Heart right ventricle (tissue), 16 donors: ENCODE measurements at places on chromosomes 16 and 17. TPM values are rescaled to one million over a fixed set of nuclear protein-coding genes. Genes with fewer than 3 reads are reported as not detected.

GRCh38 chr17:47879028-47879585, 16.9 kb upstream of the SP2 start:
- H3K4me3 ChIP-seq = no peak overlapping the region
- no peaks in the 10 kb centered on the region for H3K36me3 ChIP-seq
- no peak overlapping the region for H3K27ac ChIP-seq
- no peak for DNase-seq
- H3K27me3 ChIP-seq = peaks cover 21% of the 10 kb centered on the region
- H3K4me1 ChIP-seq = no peaks in the 10 kb centered on the region

DNA sequence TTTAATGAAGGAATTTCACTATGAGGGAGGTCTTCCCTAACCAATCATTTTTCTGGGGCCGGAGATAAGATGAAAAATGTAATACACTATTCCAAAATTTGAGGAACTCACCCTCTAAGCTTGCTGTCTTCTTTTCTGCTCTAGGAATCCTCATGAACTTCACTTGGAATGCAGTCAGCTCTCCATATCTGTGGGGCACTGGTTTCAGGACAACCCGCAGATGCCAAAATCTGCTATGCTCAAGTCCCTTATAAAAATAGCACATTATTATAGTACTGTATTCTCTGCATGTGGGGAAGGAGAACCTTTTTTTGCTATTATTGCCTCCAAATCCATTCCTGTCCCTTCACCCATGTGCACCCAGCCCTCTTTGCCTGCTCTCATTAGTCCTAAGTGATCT, 146.0 kb downstream of the ABCA8 start:
- peaks cover 7% of the 10 kb centered on the region for H3K4me1 ChIP-seq
- no peak for DNase-seq
- no peak overlapping the region for H3K4me3 ChIP-seq
- H3K36me3 ChIP-seq = no peaks in the 10 kb centered on the region

DNA sequence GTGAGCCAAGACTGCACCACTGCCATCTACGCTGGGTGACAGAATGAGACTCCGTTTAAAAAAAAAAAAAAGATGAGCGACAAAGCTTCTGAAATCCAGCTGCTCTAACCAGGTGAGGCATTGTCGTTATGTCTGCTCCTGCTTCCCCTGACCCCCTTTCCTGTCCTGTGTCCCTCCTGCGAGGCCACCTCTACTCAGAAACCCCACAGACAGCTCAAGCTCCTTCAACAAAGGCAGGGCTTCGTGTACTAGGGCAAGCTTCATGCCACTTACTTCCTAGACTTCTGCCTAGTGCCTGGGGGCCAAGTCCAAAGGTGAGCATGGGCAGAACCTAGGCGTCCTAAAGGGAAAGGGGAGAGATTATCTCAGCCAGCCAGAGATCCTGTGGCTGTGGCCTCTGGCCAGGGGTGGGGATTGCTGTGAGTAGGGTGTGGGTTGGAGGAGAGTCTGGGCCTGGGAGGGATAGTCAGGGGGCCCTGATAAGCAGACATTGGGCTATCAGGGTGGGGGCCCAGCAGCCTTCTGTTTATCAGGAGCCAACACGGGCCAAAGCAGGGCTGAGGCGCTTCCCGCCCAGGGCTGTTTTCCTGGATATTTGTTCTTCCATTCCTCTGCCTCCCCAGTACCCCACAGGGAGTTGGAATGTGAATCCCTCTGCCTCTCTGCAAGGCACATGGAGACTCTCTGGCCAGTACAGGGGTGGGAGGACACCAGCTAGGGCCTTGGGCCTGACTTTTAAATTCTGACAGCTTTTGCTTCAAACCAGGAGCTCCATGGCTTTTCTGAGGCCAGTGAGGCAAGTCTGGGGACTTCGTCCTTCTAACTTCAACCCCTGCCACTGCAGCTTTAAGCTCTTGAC, 10.4 kb downstream of the ERAL1 start:
- H3K4me1 ChIP-seq = no peaks in the 10 kb centered on the region
- peaks cover 6% of the 10 kb centered on the region for H3K36me3 ChIP-seq
- H3K27ac ChIP-seq = no peak overlapping the region
- no peak overlapping the region for H3K4me3 ChIP-seq
- no peaks in the 10 kb centered on the region for H3K27me3 ChIP-seq
- no peak for DNase-seq

GRCh38 chr17:41681776-41682175, 6.9 kb upstream of the EIF1 start:
- peaks cover 10% of the 10 kb centered on the region for H3K4me1 ChIP-seq
- H3K27ac ChIP-seq = no peak overlapping the region
- no peak overlapping the region for H3K4me3 ChIP-seq
- no peaks in the 10 kb centered on the region for H3K27me3 ChIP-seq

The TMC6 gene
- total RNA-seq = 72.7 TPM

DNA sequence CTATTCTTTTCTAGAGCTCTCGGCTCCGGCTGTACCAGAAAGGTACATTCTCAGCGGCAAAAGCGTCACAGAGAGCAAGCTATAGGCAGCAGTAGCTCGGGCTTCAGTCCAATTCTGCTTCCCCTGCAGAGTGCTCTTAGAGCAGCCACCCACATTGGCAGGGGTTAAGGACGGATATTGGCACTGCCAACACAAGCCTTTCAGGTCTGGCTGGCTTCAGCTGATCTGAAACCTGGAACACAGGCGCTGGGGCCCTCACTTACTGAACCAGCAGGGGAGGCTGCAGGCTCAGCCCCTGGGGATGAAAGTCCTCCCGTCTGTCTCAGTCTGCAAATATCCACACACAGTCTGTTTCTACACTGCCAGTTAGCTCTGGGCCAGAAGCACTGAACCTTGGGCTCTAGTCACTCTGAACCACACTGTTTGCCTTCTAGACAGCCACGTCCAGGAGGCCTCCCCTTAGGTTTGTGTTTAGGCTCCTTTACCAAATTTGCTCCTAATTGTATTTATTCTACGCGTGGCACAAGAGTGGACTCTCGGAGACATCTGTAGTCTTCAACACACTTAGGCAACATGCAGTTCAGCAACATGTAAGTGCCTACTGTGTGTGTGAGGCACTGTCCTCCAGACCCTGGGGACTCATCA, 40.1 kb downstream of the HIC1 start:
- peaks cover 12% of the 10 kb centered on the region for H3K36me3 ChIP-seq
- DNase-seq = peak; percentile 70
- peak overlapping the region; percentile 35 for H3K27ac ChIP-seq
- no peaks in the 10 kb centered on the region for H3K27me3 ChIP-seq

The HELZ gene
- 27.4 TPM for total RNA-seq

The C16orf74 gene
- 1.2 TPM for total RNA-seq

The TP53TG3D gene
- total RNA-seq = 0.47 TPM

GRCh38 chr16:10752843-10753523, 9.3 kb downstream of the NUBP1 start:
- DNase-seq = peak; percentile 67
- no peak overlapping the region for H3K27ac ChIP-seq
- no peak overlapping the region for H3K4me3 ChIP-seq
- peaks cover 22% of the 10 kb centered on the region for H3K4me1 ChIP-seq

GRCh38 chr17:68035131-68035522, 408 bp upstream of the KPNA2 start:
- H3K27ac ChIP-seq = no peak overlapping the region
- peaks cover 9% of the 10 kb centered on the region for H3K4me1 ChIP-seq
- H3K36me3 ChIP-seq = peaks cover 8% of the 10 kb centered on the region

DNA sequence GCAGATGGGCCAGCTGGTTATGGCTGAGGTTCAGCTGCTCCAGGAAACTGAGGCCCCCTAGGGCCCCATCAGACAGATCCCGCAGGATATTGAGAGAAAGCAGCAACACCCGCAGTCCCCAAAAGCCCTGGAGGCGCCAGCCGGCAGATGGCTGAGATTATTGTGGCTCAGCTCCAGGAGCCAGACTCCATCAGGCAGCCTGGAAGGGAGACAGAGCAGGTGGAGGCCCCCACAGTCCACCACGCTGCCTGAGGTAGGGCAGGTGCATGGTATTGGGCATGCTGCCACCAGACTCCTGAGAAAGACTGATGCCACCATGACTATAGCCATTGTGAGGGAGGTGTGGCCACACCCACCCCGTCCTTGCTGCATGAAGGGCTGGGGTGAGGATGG, 9.5 kb upstream of the TMEM101 start:
- H3K27ac ChIP-seq = no peak overlapping the region
- no peak for DNase-seq
- no peak overlapping the region for H3K4me3 ChIP-seq
- no peaks in the 10 kb centered on the region for H3K36me3 ChIP-seq
- H3K27me3 ChIP-seq = no peaks in the 10 kb centered on the region

DNA sequence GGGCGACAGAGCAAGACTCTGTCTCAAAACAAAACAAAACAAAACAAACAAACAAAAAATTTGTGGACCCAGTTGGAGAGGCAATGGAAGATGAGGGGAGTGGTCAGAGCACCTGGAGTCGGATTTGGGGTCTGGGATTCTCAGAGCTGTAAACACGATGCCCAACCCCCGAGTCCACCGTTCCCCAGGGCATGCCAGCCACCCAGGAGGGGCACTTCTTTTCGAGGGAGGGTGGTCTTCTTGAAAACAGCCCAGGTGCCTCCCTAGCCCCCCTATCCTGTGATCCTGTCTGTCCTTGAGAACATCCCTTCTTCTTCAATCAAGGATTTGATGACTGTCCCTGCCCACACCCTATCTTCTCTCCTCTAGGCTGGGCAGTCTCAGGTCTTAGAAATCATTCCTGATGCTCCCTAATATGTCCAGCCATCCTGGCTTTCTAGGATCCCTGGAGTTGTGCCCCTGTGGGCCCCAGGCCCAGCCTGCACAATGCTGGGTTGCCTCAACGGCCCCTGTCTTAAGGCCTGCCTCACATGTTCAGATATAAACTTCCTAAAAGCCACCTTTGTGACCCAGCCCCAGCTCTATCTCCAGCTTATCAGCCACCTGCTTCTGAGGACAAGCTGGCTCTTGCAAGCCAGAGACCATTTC, 3.1 kb upstream of the SLC13A2 start:
- peaks cover 16% of the 10 kb centered on the region for H3K27me3 ChIP-seq
- H3K4me3 ChIP-seq = no peak overlapping the region
- H3K36me3 ChIP-seq = no peaks in the 10 kb centered on the region
- no peak for DNase-seq

The KRTAP4-5 gene
- total RNA-seq = not detected

GRCh38 chr17:43020789-43021740, 1.1 kb downstream of the VAT1 start:
- peak overlapping the region; percentile 91 for H3K27ac ChIP-seq
- peak overlapping the region; percentile 100 for H3K4me3 ChIP-seq
- peaks cover 56% of the 10 kb centered on the region for H3K4me1 ChIP-seq
- no peaks in the 10 kb centered on the region for H3K27me3 ChIP-seq
- peak; percentile 66 for DNase-seq
- H3K36me3 ChIP-seq = peaks cover 2% of the 10 kb centered on the region

DNA sequence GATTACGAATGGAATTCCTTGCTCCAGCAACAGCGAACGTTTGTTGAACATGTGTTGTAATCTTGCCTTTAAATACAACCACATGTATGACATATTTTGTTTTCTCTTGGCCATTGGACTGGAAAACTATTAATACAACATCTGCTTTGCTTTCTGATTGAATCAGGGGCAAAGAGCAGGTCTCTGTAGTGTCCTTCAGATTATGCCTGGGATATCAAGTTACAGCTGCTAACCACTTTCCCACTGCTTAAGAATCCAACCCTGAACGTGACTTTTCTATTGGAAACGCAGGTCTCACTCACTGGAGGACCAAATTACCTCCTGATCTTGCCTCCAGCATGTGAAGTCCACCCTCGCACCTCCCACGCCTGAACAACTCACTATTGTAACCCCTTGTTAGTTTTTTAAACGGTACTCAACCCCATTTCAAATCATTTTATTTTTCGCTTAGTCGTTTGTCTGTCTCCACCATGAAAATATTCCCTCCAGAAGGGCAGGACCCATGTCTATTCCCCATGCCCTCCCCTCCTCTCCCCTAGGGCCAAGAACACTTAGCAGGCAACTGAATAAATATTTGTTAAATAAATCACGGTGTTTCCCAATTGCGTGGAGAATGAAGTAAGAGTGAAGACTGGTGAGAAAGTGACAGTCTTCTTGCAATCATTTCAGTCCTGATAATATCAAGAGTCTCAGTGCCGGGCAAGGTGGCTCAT, 57.4 kb upstream of the MRTFB start:
- peak overlapping the region; percentile 62 for H3K27ac ChIP-seq
- no peaks in the 10 kb centered on the region for H3K27me3 ChIP-seq
- H3K4me3 ChIP-seq = no peak overlapping the region

- H3K4me3 ChIP-seq = no peak overlapping the region
- no peaks in the 10 kb centered on the region for H3K27me3 ChIP-seq
- peak; percentile 52 for DNase-seq
- H3K4me1 ChIP-seq = peaks cover 32% of the 10 kb centered on the region
- H3K36me3 ChIP-seq = no peaks in the 10 kb centered on the region
- peak overlapping the region; percentile 19 for H3K27ac ChIP-seq
Measured at GRCh38 chr16:15952265-15952711, 2.9 kb downstream of the ABCC1 start.

The TAC4 gene
- total RNA-seq = not detected

The EMP2 gene
- total RNA-seq = 95.2 TPM

GRCh38 chr16:65375651-65376050, 253.8 kb upstream of the CDH11 start:
- no peak overlapping the region for H3K27ac ChIP-seq
- DNase-seq = no peak
- H3K4me1 ChIP-seq = no peaks in the 10 kb centered on the region
- H3K4me3 ChIP-seq = no peak overlapping the region
- H3K27me3 ChIP-seq = no peaks in the 10 kb centered on the region

The WFIKKN1 gene
- 0.11 TPM for total RNA-seq

DNA sequence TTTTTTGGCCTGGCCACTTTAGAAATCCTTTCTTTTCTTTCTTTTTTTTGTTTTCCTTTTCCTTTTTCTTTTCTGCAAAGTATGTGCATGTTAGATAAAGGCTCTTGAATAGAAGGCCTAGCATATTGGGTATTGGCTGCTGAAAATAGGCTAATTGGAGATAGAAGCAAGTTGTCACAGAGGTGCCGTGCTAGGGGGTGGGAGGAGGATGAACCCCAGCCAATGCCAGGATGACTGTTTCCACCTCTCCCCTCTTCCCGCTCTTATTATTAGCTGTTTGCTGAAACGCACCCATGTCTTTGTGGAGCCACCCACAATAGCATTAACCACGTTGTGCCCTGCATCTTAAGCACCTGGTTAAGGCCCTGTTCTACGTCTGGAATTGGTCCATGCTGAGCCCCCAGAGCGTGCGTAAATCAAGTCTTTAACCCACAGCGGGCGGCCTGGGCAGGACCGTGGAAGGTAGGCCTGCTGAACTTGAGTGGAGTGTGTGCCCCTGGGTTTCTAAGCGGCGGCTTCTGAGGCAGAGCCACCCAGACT, 123.6 kb downstream of the MSI2 start:
- no peak for DNase-seq
- peak overlapping the region; percentile 43 for H3K27ac ChIP-seq
- H3K4me3 ChIP-seq = no peak overlapping the region
- H3K4me1 ChIP-seq = peaks cover 40% of the 10 kb centered on the region
- no peaks in the 10 kb centered on the region for H3K27me3 ChIP-seq

DNA sequence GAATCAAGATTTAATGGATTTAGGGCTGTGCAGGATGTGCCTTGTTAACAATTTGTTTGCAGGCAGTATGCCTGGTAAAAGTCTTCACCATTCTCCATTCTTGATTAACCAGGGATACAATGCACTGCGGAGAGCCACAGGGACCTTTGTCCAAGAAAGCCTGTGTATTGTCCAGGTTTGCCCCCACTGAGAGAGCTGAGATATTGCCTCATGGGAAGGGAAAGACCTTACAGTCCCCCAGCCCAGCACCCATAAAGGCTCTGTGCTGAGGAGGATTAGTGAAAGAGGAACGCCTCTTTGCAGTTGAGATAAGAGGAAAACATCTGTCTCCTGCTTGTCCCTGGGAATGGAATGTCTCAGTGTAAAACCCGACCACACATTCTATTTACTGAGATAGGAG, 2169.6 kb downstream of the TP53TG3F start:
- H3K4me1 ChIP-seq = no peaks in the 10 kb centered on the region
- H3K27ac ChIP-seq = no peak overlapping the region
- no peak for DNase-seq
- H3K27me3 ChIP-seq = no peaks in the 10 kb centered on the region
- H3K4me3 ChIP-seq = no peak overlapping the region

The ZG16B gene
- total RNA-seq = not detected
